Fibroblast of mammary gland (primary cell): ENCODE measurements at places on chromosomes 3 and 15.
A peak's percentile ranks its signal among the peaks of the same experiment; 100 is the strongest.

- DNase-seq = no peak
Measured at GRCh38 chr3:46905661-46906451, 28.3 kb downstream of the PTH1R start.

DNA sequence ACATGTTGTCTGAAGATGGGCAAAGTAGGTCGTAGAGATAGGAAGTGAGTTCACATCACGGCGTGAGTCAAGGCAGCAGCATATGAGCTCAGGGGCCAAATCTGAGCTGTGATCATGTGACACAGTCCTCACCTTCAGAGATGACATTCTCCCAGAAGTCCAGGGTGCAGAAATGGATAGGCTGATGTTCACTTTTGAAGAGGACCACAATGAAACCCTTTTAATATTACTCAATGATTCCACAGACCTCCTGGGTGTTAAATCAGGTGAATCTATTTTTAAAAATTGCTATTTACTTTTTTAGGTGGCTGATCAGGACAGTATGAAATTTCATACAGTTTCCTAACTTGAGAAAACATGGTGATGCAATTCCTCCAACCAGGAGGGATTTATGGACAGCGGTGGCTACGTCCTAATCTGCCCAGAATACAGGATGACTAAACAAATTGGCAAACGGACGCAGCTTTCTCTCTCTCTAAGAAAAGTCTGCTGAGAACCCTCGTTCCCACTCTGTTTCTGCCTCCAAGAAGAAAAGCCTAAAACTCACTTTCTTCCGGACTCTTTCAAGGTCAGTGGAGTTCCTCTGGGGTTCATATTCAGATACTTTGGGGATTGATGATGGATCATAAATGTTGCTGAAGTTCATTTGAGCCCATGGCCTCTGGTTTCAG is 34.4 kb downstream of the B3GNT5 start:
- peak; percentile 99 for DNase-seq

DNA sequence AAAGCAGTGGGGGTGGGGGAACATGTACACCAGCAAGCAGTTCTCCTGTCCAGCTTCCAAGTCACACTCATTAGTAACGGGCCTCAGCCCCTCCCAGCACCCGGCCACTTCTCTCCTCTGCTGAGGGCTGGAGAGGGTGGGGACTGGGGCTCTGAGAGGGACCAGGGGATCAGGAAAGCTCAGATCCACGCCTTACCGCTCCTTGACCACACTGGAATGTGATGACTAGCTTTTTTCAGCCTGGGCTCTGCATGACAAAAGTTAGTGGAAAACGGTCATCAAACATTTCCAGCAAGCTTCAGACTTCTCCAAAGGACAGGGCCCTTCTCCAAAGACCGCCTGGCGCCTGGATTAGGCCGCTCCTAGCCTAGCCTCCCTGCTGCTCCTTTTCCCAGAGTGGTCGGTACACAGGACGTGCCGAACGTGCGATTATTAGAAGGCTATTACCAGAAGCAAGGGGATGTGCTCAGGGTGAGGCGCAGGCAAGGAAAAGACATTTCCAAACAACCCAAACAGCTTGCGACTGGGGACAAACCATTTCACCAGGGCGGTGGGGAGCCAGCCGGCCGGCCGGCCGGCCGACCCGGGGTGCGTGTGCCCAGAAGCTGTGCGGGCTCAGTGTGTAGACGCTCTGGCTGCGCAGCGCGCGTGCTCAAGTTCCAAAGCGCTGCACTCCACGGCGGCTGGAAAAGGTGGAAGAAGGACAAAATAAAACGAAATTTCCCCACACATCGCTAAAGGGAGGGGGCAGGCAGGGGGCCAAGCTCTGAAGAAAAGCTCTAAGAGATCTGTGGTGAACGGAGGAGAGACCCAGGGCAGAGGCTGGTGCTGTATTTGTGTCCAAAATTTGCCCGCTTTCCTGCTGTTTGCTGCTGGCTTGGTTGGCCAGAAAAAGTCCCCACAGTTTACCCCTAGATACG is 51.0 kb upstream of the SSR3 start:
- DNase-seq = peak; percentile 78

- no peak for DNase-seq
Measured at GRCh38 chr15:80953953-80954778, 35.5 kb downstream of the MESD start.

GRCh38 chr3:194541483-194541882 is 54.7 kb upstream of the ATP13A3 start:
- DNase-seq = no peak

GRCh38 chr15:43376017-43376705 is 5.3 kb downstream of the TUBGCP4 start:
- peak; percentile 45 for DNase-seq

DNA sequence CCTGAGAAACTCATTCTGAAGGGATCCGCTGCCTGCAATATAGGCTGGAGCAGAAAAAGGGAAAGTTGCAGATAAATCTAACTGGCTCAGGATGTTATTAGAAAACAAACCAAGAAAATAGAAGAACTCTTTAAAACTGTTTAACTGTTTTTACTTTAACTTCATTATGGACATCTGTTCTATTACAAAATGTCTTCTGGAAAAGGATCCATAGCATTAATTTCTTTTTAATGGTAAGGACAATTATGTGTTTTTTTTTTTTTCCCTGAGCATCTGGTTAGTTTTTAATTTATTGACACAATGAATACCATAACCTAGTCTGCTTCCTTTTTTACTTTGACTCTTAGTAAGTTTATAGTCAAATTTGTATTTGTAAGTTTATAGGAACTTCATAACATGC is 239.5 kb downstream of the NAALADL2 start:
- DNase-seq = no peak

- DNase-seq = no peak
Measured at GRCh38 chr15:70270752-70271111, 173.0 kb upstream of the TLE3 start.

- no peak for DNase-seq
Measured at GRCh38 chr3:175426805-175427204, 567.7 kb downstream of the NAALADL2 start.

DNA sequence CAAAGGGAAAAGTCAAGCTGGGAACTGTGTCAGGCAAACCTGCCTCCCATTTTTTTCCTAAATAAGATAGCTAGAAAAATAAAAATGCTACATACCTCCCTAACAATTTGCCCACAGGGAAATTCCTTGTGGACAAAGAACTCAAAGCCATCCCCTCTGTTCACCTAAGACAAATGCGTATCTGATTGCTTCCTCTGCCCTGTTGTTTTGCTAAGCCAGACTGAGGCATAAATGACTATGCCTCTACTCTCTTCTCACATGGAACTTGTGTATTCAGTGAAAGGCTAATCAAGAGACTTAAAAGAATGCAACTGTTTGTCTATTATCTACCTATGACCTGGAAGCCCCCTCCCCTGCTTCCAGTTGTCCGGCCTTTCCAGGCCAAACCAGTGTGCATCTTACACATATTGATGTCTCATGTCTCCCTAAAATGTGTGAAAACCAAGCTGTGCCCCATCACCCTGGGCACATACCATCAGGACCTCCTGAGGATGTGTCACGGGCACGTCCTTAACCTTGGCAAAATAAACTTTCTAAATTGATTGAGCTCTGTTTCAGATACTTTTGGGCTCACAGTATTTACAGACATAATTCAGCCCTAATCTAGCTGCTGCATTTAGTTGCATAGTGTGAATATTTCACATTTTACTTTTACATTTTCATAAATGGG is 15.8 kb downstream of the CHD2 start:
- DNase-seq = no peak

DNA sequence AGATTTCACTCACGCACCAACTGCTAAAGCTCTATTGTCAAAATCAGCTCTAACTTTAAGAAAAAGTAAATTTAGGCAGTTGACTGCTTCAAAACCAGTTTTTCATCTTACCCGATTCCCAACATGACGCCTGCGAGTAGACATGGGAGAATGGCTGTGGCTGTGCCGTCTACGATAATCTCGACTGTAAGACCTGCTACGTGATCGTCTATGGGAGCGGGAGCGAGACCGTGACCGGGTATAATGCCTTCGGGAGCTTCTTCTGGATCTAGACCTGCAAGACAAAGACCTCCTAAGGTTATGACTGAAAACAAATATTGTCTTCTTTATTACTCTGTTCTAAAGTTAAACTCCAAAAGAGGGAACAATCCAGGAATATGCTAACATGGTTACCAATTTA is 12.5 kb downstream of the TRA2B start:
- DNase-seq = no peak

DNA sequence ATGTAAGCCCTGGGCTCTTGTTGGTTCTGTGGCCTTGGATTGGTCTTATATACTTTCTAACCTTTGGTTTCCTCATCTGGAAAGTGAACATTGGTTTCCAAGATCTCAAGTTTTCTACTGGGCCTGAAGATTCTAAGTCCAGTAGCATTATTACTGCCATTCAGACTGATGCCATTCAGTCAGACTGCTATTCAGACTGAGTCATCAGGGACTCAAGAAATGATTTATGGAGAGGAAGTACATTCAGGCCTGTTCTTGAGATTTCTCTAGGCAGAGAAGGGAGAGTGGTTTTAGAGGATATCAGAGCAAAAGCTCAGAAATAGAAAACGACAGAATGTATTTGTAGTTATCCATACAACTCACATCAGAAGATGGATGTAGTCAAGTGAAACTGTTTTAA is 557.2 kb downstream of the NR2F2 start:
- DNase-seq = peak; percentile 38

GRCh38 chr3:3783210-3783609 is 16.0 kb upstream of the LRRN1 start:
- DNase-seq = no peak

- DNase-seq = peak; percentile 14
Measured at GRCh38 chr3:178059836-178060235, 476.4 kb upstream of the KCNMB2 start.

DNA sequence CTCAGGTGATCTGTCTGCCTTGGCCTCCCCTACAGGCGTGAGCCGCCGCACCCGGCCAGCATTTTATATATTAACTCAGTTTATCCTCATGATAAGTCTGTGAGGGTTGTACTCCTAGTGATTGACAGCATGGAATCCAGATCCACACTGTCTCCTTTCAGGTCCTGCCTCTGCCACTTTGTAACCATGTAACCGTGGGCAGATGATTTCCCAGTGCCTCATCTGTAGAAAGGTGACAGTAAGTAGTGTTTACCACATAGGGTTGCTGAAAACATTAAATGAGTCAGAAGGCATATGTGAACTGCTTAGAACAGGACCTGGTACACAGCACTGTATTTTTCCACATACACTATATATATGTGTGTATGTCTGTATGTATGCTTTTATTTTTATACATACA is 2.4 kb downstream of the FYTTD1 start:
- DNase-seq = peak; percentile 48

DNA sequence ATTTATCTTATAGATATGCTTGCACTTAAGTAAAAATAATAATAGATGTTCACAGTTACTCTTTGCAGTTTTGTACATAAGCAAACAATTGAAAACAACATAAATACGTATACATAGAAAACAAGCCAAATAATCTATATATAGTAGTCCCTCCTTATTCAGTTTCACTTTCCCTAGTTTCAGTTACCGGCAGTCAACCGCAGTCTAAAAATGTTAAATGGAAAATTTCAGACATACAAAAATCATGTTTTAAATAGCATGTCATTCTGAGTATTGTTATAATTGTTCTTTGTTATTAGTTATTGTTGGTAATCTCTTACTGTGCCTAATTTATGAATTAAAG is 262.0 kb downstream of the CGGBP1 start:
- DNase-seq = no peak

- DNase-seq = peak; percentile 20
Measured at GRCh38 chr3:159726231-159726964, 262.2 kb upstream of the IL12A start.

GRCh38 chr3:44114142-44114541 is 127.5 kb upstream of the TOPAZ1 start:
- DNase-seq = peak; percentile 46
